ENCODE measurements at places on chromosomes 6 and 20.

GRCh38 chr20:62238569-62239277 lies 402 bp downstream of the OSBPL2 start:
- no peak for DNase-seq

DNA sequence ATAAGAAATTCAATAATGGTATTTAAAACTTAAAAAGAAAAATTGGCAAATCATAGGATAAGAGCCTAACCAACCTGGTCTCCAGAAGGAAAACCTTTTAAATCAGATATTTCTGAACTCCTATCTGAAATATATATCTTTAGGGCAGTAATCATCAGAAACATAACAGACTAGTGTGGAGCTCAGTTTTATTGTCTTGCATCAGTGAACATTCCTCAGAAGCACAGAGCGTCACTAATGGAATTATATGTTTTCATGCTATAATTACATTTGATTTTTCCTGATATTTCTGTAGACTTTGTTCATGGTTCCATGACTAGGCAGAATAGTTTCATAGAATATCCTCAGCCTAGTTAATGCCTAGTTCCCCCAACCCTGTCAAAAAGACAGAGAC lies 262.2 kb downstream of the EYA4 start:
- DNase-seq = no peak

GRCh38 chr6:168616816-168617765 lies 176.1 kb downstream of the SMOC2 start:
- no peak for DNase-seq

- DNase-seq = no peak
These were observed 7.8 kb upstream of the MRPS18A start for GRCh38 chr6:43695215-43695966.

DNA sequence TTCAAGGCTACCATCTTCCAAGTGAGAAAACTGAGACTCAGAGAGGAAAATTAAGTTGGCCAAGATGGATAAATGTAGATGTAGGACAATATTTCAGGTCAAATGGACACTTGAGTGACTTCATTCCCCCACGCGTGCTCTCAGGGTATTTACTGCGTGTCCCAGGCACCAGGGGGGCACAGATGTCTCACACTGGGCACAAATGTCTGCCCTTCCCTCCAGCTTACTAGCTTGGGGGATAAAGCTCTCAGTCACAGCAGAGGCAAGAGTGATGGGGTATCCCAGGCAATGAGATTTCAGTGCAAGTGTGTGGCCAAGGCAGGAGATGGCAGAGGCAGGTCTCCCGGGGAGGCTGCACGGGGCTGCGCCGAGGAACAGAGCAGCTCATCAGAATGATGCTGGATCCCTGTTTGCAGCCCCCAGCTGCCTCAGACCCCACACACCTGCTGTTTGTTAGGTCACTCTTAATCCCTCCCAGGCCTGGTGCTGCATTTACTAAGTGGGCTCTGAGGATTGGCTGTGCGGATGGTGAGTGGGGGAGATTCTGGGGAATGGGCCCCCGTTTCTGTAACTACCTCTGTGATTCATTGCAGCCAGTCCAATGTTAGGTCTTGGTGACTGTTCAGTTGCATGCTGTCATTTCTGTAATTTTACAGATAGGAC lies 44.1 kb downstream of the PTK7 start:
- no peak for DNase-seq

All from BJ (cell line).